ENCODE measurements at places on chromosomes 7 and 10.

- DNase-seq, result no peak
Observed at GRCh38 chr10:4652111-4653010, 173.6 kb upstream of the AKR1E2 start.

DNA sequence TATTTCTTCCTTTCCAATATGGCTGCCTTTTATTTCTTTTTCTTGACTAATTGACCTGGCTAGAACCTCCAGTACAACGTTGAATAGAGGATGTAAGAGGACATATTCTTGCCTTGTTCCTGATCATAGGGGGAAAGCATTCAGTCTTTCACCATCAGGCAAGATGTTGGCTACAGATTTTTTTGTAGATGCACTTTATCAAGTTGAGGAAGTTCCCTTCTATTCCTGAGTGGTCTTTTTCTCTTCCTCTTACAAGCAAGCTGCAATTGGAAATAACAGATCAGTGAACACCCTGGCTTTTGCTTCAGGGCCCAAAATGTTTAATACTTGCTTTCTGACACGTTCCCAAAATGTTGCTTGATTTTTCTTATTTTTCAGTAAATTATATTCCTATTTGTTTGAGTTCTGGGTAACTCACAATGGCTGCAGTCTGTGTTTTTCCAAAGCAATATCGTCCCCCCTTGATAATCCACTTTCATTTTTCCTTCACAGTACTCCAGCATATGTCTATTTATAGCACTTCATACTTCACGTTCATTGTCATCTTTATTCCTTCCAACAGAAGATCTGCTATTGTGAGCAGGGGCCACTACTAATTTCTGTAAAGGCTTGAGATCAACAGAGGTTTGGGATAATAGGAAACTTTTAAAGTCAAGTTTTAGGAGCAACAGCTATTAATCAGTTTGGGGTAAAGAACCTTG lies 11.7 kb downstream of the CPEB3 start:
- peak; percentile 10 for DNase-seq

GRCh38 chr7:1935176-1936005 lies 265.3 kb downstream of the ELFN1 start:
- DNase-seq, result no peak

DNA sequence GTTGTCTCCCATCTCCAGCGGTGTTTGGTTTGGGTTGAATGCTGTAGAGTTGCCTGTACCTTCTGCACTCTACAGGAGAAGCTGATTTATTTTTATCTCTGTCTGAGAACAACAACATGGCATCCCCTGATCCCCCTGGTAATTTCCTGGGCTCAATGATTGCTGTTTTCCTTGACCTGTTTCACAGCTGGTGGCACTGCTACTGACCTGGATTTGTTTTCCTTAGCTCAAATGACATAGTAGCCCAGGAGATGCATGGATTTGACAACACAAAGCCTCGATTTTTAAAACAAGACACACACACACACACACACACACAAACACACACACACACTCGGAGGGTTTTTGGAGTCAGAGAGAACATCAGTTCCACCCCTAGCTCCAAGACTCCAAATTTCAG lies 301.6 kb downstream of the NRG3 start:
- no peak for DNase-seq

DNA sequence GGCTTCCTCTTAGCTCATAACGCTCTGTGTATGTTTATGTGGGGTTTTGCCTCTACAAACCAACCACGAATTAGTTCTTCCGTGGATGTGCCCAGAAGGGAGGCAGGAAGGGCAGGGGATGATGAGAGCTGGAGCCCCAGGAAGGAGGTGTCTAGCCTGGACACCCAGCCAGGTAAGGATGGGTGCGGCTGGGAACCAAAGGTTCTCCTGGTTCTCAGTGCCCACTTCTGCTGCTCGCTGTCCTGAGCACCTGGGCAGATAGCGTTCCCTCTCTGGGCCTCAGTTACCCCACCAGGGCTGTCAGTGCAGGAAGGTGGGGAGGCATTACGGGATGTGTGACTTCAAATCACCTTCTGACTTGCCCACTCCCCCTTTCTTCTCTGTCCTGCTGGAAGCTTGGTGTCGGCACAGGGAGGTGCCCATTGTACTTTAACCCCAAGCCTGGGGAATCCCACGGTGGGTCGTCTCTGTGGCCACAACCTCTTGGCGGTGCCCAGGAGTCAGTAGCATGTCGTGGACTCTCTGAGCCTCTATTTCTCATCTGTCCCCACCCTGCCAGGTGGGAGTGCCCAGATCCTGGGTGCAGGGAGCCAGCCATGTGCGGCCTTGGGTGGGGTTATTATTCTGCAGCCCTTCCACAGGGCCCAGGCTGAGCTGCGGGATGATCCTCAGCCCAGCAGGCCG lies 18.7 kb upstream of the PCBD1 start:
- no peak for DNase-seq

- DNase-seq, result no peak
Observed at GRCh38 chr7:1030444-1031070, 13.8 kb upstream of the GPR146 start.

GRCh38 chr7:155248366-155248756 lies 49.3 kb upstream of the INSIG1 start:
- no peak for DNase-seq

All from fibroblast of skin of back (primary cell).